ENCODE measurements at places on chromosomes 12 and 14.

- no peak for DNase-seq
Measured at GRCh38 chr12:94762943-94763342, 112.6 kb upstream of the TMCC3 start.

GRCh38 chr12:44717612-44718011 is 158.5 kb downstream of the NELL2 start:
- no peak for DNase-seq

GRCh38 chr12:63963868-63964267 is 119.4 kb downstream of the SRGAP1 start:
- DNase-seq: no peak

DNA sequence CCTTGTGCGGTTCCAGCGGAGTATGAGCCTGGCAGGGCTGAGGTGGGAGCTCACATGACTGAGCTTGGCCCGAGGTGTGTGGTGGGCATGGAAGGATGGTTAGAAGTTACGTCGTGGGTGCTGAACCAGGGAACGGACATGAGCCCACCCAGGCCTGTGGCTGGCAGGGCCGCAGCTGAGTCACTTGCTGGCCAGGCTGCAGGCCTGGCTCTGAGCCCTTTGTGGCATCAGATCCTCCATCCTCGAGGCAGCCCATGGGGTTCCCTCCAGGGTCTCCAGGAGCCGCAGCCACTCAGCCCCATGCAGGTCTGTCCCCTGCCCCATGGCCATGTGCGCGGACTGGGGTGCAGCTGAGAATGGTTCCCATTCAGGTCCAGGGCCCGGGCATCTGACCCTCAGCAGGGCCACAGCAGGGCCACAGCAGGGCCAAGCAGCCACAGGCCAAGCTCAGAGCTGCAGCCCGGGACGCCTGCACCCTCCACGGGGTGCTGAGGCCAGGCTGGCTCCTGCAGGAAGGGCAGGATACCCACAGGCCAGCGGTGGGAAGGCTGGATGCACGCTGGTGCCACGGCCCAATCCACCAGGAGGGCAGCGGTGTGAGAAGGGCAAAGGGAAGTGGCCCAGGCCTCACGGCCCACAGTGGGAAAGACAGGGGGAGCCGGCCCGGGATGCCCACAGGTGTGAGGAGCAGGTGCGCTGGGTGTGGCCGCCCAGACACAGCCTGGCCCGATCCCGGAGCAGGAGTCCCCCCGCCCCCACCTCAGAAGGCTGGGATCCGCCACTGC is 26.3 kb upstream of the ULK1 start:
- no peak for DNase-seq

DNA sequence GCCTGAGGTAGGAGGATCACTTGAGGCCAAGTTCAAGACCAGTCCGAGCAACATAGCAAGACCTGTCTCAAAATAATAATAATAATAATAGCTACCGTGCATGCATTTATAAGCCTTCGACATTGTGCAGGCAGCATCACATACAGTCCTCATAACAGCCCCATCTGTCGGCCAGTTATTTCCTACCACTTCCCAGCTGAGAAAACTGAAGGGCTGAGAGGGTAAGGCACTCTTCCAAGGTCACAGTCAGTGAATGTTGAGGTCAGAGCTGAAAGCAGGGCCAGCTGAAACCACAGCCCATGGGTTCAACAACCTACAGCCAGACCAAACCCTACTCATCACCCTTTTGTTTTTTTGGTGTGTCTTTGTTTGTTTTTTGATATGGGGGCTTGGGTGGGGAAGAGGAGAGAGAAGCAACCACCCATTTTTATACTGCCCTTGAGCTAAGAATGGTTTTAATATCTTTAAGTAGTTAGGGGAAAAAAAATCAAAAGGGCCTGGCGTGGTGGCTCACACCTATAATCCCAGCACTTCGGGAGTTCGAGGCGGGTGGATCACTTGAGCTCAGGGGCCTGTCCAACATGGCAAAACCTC is 16.8 kb upstream of the ITPK1 start:
- DNase-seq: peak; percentile 44

GRCh38 chr12:15443611-15444010 is 121.3 kb downstream of the PTPRO start:
- DNase-seq: no peak

- no peak for DNase-seq
Measured at GRCh38 chr12:93943780-93944179, 204.6 kb upstream of the PLXNC1 start.

DNA sequence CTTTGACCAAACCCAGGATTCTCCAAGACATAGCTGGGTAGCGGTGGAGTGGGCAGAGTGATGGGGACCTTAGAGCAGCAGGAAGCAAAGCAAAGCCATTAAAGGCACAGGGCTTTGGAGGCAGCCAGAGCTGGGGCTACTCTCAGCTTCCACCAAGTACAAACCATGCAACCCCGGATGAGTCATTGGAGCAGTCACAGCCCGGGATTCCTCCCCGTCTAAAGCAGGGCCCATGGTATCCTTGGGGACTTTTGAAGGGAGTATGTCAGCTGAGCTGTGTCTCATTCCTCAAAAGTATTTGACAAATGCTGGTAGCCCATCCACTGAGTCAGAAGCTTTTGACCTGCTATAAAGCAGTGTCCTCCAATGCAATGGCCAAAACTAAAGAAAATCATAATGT is 9.7 kb upstream of the IFI27 start:
- DNase-seq: no peak

DNA sequence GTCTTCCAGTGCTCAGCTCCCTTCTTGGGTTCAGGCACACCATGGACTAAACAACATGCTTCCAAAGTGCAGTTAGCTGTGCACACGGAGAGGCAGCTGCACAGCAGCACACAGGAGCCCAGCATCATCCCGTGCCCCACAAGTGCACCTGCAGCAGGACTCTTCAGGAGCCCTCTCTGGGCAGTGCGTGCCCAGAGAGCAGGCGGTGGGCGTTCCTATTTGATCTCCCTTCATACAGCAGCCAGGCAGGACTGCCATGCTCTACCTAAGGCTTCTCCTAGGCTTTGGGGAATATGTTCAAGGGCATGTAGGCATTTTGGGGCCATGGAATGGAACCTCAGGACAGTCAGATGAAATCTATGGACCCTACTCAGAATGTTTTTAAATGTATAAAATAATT is 35.5 kb downstream of the ANO2 start:
- no peak for DNase-seq

- no peak for DNase-seq
Measured at GRCh38 chr12:42854208-42854607, 264.7 kb upstream of the PRICKLE1 start.

GRCh38 chr12:5912437-5913334 is 32.4 kb downstream of the ANO2 start:
- no peak for DNase-seq

GRCh38 chr12:82325540-82326336 is 32.4 kb downstream of the CCDC59 start:
- DNase-seq: no peak

- no peak for DNase-seq
Measured at GRCh38 chr12:52211716-52212585, 20.1 kb upstream of the KRT80 start.

- DNase-seq: no peak
Measured at GRCh38 chr12:47967461-47968321, 4.3 kb downstream of the TMEM106C start.

GRCh38 chr12:56299308-56299852 is 750 bp downstream of the CS start:
- peak; percentile 30 for DNase-seq

GRCh38 chr12:120231316-120232011 is 30.6 kb upstream of the RPLP0 start:
- DNase-seq: peak; percentile 88

GRCh38 chr12:1628666-1629337 is at the start of gene WNT5B:
Gene WNT5B (plus strand): TSS chr12:1629231. CDS start chr12:1631355, 2,124 bp downstream.
- DNase-seq: no peak

GRCh38 chr12:105018012-105018411 is 31.9 kb downstream of the NOPCHAP1 start:
- no peak for DNase-seq

DNA sequence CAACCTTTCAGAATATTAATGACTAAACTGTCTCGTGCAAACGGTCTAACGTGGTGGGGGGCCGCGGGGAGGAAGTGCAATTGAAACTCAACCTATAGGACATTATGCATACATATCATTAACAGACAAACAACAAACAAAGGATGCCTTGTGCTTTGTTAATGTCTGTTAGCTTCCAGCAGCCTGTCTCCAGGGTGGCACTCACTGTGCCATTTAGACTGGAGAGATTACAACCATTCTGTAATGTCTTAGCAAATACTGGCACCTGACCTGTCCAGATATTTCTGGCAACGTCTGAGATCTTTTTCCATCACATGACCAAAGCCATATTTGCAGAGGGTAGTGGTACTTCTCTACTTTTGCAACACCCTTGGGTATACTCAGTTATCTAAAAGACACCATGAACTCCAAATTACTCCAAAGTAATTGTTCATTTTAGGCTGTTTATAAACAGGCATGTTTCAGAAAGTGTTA is 11.6 kb downstream of the BHLHE41 start:
- DNase-seq: no peak

DNA sequence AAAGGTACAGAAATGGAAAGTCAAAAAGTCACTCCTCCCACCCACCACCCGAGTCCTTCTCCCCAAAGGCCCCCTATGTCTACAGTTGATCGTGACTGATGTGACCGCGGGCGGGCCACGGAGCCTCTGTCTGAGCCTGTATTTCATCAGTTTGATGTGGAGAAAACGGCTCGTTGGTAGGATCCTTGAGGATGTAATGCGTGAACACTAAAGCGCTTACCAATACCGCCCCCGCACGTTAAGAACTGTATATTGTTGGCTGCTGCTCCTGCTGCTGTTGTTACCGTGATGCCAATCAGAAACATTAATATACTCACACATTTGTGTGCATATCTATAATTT is 24.6 kb upstream of the UBC start:
- DNase-seq: peak; percentile 74

GRCh38 chr14:53346988-53347387 is 193.9 kb upstream of the DDHD1 start:
- no peak for DNase-seq

GRCh38 chr12:124030008-124030407 is 57.0 kb downstream of the ZNF664 start:
- no peak for DNase-seq

GRCh38 chr14:57617510-57617909 is 123.9 kb upstream of the CCDC198 start:
- DNase-seq: no peak

DNA sequence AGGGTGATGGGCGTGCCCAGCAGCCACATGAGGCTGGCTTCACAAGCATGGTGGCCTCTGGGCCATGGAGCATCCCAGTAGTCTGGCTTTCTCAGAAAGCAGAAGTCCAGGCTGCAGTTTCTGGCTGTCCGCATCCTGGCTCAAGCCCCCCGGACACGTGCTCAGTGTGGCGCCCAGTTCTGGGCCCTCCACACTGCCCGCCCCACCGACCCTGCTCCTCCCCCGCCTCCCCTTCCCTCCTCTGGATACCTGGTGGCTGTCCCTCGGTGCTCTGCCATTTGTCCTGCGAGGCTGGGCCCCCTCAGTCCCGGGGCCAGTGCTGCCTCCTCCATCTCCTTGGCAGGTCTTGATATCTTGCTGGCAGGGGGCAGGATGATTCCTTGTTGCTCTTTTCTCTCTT is 31.6 kb downstream of the LRCOL1 start:
- no peak for DNase-seq

DNA sequence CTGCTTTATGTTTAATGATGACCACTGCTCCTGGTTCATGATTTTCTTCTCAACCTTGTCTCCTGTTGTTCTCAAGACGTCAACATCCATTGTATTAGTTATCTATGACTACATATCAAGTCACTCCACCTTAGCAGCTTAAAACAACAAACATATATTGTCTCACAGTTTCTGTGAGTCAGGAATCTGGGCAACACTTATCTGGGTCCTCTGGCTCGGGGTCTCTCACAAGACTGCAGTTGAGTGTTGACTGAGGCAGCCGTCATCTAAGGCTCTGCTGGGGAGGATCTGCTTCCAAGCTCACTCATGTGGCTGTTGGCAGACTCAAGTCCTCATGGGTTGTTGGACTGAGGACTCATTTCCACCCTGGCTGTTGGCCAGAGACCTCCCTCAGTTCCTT is 27.3 kb upstream of the FRS2 start:
- no peak for DNase-seq

GRCh38 chr12:53199700-53200099 is 7.4 kb downstream of the ITGB7 start:
- DNase-seq: no peak

- no peak for DNase-seq
Measured at GRCh38 chr12:120763250-120763649, 37.6 kb downstream of the ACADS start.

DNA sequence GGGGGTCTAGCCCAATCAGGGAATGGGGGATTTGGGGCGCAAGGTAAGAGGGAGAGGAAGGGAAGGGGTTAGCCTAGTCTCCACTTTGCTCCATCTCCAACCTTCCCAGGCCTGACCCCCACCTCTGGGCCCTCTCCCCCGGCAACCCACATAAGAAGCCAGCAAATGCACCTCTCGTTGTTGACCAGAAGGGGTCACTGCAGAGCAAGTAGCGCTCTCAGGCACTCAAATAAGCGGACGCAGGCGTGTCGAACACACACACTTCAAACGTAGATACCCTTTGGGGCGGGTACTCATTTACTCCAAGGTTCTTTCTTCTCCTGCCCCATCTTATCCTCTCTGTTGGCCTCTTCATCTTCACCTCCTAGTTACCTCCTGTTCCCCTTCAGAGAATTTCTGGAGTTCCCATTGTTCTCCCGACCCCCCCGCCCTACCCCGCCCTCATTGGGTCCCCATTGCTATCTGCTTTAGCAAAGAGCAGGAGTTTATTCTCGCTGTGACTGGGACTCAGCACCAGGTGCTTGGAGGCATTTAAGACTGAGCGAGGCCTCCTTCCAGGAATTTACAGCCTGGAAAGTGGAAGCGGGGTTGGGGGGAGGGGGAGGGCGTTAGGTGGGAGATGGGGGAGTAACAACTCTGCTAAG is 1.5 kb upstream of the SRRM4 start:
- no peak for DNase-seq

DNA sequence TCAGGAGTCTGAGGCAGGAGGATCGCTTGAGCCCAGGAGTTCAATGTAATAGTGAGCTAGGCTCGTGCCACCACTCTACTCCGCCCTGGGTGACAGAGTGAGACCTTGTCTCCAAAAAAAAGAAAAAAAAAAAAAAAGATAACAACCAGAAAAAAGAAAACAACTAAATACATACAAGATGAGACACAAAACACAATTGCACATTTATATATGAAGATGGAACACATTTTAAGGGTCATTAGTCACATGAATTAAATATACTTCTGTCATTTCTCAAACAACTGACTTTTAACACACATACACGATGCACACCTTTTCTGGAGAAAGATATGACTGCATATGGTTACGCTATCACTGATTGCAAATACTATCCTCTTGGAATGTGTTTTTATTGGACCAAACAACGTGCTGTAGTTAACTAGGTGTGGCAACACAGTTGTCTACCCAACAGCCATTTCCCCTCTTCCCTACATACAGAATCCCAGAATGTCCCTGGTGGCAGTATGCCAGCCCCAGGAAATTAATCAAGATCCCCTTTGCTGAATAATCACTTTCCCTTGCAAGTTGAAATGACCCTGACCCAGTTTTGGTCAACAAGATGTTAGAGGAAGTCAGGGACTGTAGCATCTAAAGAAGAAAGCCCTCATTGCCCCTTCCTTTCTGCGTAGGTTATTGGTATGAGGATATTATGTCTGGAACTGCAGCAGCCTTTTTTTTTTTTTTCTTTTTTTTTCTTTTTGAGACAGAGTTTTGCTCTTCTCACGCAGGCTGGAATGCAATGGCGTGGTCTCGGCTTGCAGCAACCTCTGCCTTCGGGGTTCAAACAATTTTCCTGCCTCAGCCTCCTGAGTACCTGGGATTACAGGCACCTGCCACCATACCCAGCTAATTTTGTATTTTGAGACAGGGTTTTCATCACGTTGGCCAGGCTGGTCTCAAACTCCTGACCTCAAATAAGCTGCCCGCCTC is 5.6 kb upstream of the MYL6B start:
- no peak for DNase-seq
